ENCODE measurements at places on chromosomes 11 and 22. TPM values are rescaled to one million over a fixed set of nuclear protein-coding genes. Genes with fewer than 3 reads are reported as not detected.

GDPD4 gene
- 10.2 TPM for total RNA-seq

- no peak for DNase-seq
These were observed 67.8 kb downstream of the TCF20 start for GRCh38 chr22:42202669-42203068.

CALCA gene
- 0.73 TPM for total RNA-seq

- no peak for DNase-seq
These were observed 76.4 kb upstream of the MYOD1 start for GRCh38 chr11:17642980-17643379.

DHCR7 gene
- total RNA-seq: 136 TPM

- DNase-seq: no peak
These were observed 999 bp downstream of the TSKU start for GRCh38 chr11:76783896-76784813.

DNA sequence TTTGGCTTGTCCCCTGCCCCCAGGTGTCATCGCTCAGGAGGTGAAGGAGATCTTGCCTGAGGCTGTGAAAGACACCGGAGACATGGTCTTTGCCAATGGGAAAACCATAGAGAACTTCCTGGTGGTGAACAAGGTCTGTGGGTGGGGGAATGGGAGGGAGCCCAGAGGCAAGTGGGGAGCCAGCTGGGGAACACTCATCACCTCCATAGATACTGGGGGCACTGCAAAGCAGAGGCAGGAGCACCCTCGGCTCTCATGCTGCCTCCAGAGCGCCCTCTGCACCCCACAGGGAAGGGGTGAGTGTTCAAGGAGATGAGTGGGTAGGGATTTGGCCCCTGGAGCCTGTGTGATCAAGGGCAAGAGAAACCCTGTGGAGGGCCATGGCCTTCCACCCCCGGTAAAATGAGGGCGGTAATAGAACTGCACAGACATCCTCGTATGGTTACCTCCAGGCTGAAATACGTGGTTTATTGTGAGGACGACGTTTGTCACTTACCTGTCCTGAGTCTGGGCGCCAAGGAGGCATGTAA lies 14.0 kb downstream of the TMEM258 start:
- DNase-seq: no peak

GRCh38 chr11:43504316-43504950 lies 145.7 kb downstream of the TTC17 start:
- no peak for DNase-seq

DNA sequence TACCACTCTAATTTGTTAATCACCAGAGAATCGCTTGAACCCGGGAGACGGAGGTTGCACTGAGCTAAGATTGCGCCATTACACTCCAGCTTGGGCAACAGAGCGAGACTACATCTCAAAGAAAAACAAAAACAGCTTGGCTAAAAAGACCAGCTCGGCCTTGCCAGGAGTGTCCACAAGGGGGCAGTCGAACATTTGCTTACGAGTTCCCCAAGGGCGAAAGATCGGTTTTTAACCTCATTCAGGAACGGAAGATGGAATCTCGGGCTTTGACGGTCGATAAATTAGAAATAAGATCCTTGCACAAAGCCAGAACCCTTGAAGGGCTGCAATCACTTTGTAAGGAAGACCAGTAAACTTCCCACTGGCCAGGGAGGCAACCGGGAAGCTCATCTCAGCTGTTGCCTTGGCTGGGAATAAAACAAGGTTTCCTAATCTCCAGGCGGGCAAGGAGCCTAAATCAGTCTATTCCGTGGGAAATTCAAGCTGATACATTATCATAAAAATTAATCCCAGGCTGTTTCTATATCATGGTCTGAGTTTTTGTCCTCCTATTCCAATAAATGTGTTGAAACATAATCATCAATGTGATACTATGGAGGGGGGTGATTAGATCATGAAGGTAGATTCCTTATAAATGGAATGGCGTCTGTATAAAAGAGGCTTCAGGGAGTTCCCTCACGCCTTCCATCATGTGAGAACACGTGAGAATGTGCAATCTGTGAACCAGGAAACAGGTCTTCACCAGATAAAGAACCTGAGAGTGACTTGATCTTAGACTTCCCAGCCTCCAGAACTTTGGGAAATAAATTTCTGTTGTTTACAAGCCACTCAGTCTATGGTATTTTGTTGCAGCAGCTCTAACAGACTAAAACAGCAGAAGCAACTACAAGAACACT lies 14.9 kb upstream of the SLC29A2 start:
- peak; percentile 78 for DNase-seq

GRCh38 chr11:65003282-65003681 lies 6.5 kb upstream of the BATF2 start:
- DNase-seq: no peak

ARHGAP32 gene
- 10.7 TPM for total RNA-seq

- no peak for DNase-seq
These were observed 60.3 kb downstream of the APOL3 start for GRCh38 chr22:36100134-36100824.

- no peak for DNase-seq
These were observed 63.4 kb downstream of the MCM5 start for GRCh38 chr22:35463231-35463933.

DNA sequence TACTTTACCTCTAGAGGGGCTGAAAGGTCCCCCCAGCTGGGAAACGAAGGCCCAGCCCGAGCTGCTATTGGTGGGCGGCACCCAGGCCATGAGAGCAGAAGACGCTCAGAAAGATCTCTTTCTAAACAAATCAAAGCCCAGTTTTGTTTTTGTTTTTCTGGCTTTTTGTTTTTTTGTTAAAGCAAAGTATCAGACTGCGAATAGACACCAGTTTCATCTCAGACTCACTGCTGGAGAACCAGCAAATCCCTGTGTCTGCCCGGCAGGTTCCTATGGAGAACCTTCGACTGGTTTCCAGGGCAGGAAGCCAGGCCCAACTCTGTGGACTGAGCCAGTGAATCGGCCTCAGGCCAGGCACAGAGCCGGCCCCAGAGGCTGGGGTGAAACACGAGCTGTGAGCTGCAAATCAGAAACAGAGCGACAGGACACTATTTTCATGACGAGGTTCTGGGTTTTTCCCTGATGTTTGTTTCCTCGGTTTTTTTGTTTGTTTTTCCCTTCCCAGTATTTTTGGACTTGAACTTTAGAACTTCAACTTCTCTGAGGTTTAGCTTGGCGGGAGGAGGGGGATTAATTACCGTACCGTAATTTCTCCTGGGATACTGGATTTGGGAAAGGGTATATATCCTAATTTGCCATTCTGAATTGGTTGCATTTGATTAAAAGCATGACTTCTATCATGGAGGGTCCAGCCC lies 16.0 kb upstream of the B4GALNT4 start:
- peak; percentile 96 for DNase-seq

- no peak for DNase-seq
These were observed 21.5 kb upstream of the EMID1 start for GRCh38 chr22:29183971-29184848.

SCGB1D2 gene
- not detected for total RNA-seq

GRCh38 chr11:56876621-56877275 lies 112.0 kb upstream of the OR5AK2 start:
- no peak for DNase-seq

CHRM1 gene
- total RNA-seq: not detected

GRCh38 chr11:29200791-29201562 lies 815.9 kb downstream of the KCNA4 start:
- DNase-seq: no peak

- no peak for DNase-seq
These were observed 443.3 kb downstream of the MN1 start for GRCh38 chr22:27358096-27358870.

DNA sequence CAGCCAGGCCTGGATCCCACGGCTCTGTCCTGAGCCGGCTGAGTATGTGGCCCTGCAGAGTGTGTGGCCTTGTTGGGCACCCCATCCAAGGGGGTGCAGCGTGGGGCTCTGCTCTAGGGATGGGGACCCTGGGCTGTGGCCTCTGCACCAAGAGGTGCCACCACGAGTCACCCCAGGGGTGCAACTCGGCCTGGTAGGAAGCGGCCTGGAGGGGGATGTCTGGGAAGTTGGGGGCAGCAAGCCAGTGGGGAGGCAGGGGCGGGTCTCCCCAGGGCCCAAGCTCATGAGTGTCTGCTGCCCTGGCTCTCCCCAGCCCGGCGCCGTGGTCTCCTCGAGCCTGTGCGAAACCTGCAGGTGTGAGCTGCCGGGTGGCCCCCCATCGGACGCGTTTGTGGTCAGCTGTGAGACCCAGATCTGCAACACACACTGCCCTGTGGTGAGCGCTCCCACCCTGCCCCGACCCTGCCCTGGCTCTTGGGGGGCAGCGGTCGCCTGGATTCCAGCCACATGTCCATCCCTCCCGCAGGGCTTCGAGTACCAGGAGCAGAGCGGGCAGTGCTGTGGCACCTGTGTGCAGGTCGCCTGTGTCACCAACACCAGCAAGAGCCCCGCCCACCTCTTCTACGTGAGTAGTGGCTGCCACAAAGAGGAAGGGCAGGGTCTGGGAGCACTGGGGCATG lies 24.2 kb upstream of the MUC5B start:
- peak; percentile 39 for DNase-seq

BATF2 gene
- 2.4 TPM for total RNA-seq

DGCR6 gene
- 4.2 TPM for total RNA-seq

DNA sequence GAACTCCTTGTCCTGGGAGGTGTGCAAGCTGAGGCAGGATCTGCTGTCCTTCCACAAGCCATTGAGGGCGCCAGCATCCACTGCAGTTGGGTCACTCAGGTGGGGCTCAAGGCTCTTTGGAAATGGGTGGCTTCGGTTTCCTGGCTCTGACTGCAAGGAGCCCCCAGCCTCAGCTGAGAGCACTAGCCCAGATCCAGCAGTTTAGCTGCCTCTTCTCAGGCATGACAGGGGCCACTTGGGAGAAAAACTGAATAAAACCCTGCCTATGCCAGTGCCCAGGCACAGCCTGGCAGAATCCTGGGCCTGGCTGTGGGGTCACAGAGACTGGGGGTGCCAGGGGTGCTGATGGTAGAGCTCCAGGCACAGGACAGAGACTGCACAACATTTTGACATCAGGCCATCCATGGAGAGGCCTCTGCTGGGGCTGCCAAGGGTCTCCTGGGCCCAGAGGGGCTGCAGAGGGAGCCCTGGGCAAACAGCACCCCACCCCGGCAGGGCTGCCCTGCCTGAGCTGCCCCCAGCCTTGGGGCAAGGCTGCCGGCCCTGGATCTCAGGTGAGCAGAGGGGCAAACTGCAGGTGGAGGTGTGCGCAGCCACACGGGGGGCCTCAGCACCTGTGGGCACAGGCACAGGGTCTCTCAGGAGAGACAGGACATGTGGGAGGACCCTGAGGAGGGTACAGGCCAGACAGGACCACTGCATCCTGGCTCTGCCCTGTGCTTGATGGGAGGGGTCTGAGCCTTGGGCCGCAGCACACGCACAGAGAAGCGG lies 28.3 kb downstream of the RTN4R start:
- no peak for DNase-seq

DNA sequence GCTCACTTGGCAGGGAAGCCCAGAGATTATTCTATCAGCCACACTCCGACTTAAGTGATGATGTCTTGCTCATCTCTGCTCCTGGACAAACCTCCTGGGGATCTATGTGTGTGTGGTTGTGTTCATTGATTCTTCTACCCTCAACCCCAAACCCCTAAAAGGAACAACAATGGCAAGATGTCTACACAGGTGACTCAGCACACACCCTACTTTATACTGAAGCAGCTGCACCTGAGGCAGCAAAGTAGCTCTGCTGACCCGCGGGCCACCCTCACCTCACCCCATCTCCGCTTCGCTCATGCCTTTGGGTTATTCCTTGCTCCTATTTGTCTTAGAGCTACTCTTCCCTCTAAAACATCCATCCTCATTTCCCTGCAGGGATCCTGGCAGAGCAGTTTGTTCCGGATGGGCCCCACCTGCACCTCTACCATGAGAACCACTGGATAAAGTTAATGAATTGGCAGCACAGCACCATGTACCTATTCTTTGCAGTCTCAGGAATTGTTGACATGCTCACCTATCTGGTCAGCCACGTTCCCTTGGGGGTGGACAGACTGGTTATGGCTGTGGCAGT lies 38.7 kb downstream of the TMEM45B start:
- DNase-seq: no peak

CHADL gene
- 2.5 TPM for total RNA-seq

DNA sequence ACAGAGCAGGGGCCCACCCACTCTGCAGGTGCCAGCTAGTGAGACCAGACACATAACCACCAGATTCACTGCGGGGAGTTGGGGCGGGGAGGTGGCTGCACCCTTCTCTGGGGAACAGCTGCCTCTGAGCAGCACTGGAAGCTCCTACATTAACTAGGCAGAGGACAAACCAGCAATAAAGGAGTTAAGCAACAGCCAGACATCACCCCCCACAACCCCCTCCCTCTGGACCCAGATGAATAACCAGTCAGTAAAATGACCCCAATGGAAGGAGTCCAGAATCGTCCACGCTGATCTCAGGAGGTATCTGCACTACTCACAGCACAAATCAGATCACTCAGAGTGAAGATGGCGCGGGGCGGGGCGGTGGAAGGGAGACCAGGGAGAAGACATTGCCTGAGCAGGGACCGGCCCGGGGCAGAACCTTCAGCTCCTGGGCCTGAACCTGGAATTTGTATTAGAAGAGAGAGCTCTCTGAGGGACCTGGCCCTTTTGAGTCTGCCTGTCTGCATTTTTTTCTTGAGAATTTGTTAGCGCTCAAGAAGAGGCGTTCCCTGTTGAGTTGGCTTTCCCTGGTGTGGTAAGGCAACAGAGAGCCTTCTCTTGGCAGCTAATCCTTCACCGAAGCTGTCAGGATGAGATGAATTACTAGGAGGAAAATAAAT lies 125.5 kb upstream of the NCAM1 start:
- DNase-seq: no peak

DNA sequence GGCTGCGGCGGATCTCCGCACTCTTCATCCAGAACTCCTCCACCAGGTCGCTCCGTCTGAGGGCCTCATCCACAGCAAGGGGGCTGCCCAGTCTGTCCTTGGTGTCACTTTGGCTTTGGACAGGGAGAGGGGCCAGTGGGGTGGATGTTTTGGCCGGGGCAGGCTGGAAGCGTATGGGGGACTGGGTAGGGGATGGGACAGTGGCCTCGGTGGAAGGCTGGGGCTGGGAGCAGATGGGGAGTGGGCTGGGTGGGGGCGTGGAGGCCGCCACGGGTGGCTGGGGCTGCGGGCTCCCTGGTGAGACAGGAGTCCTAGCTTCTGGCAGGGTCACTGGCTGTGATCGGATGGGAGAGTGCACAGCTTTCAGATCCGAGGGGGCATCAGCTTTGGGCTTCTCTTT lies 44.4 kb upstream of the BID start:
- DNase-seq: no peak

DDIAS gene
- 0.75 TPM for total RNA-seq

- DNase-seq: no peak
These were observed 88.4 kb upstream of the RTL6 start for GRCh38 chr22:44586351-44586990.

- no peak for DNase-seq
These were observed 4.4 kb downstream of the DUSP8 start for GRCh38 chr11:1567721-1568100.

MUC2 gene
- 0.38 TPM for total RNA-seq

GRCh38 chr22:40499209-40499623 lies 128.8 kb downstream of the SGSM3 start:
- no peak for DNase-seq
